ENCODE measurements at places on chromosomes 13 and 19. TPM values are rescaled to one million over a fixed set of nuclear protein-coding genes. Genes with fewer than 3 reads are reported as not detected.

Gene ATP4B
- total RNA-seq: 26.7 TPM

Gene FPR1
- total RNA-seq: not detected

Gene SIGLEC14
- total RNA-seq: not detected

Gene SYNGR4
- not detected for total RNA-seq

Gene PRRG2
- 5.1 TPM for total RNA-seq

Gene CYP4F3
- total RNA-seq: 0.40 TPM

Gene RASA3
- 9.3 TPM for total RNA-seq

Gene KPTN
- total RNA-seq: 9.6 TPM

GRCh38 chr13:110916301-110917142, 1.7 kb upstream of the ANKRD10 start:
- DNase-seq: no peak

- DNase-seq: no peak
Observed at GRCh38 chr19:15810335-15810734, 5.1 kb downstream of the OR10H1 start.

GRCh38 chr19:54707962-54708361, 16.3 kb upstream of the KIR3DL3 start:
- DNase-seq: no peak

- no peak for DNase-seq
Observed at GRCh38 chr13:67772807-67773453, 542.8 kb upstream of the PCDH9 start.

GRCh38 chr13:75873494-75873893, 237.4 kb downstream of the LMO7 start:
- no peak for DNase-seq

- no peak for DNase-seq
Observed at GRCh38 chr19:366205-366783, 21.7 kb upstream of the MIER2 start.

DNA sequence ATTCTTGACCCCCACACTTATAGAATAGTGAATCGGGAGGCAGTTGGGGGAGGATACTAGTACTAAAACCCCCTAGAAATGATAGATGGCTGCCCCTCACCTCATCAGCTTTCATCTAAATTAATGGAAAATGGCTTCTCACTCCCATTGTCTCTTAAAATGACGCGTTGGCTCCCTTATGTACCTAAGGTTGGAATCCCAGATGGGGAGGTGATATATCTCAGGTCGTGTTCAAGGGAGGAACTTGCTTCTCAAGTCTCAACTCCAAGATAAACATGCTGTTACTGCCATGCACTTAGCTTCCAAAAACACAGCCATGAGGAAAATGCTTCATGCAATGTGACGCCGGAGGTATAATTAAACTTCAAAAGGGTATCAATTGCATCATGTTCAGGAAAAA, 18.8 kb upstream of the UBE2L5 start:
- DNase-seq: no peak

- DNase-seq: no peak
Observed at GRCh38 chr19:1151037-1151724, 22.9 kb downstream of the SBNO2 start.

DNA sequence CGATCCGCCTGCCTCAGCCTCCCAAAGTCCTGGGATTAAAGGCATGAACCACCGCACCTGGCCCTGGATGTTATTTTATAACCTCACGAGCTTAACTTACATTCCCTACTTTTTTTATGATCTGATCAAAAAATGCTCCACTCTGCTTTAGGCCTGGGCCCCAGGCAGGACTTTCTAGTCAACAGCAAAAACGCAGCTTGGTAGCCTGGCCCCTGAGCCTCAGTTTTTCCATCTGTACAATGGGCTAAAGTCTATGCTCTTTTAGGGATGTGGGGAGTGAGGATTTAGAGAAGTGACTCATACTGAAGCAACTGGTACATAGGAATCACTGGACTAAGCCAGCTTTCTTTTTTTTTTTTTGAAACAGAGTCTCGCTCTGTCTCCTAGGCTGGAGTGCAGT, 11.9 kb upstream of the PIK3R2 start:
- no peak for DNase-seq

DNA sequence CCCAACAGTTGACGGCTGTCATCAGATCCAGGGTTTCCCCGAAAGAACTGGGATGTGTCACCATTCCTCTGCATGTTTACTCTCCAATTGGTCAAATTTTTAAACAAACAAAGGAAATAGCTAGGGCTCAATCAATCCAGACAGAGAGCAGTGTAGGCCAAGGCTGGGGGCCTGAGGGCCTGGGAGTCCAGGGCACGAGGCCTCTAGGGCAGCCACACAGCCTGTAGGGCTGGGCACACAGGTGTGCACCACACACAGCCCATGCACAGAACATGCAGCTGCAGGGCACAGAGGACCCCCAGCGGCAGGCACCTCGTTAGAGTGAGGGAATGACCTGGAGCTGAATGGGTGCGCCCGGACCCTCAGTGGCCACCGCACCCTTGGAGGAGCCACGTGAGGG, 9.5 kb downstream of the MIER2 start:
- DNase-seq: no peak

- DNase-seq: no peak
Observed at GRCh38 chr13:89816404-89816803, 1531.1 kb upstream of the MIR17HG start.

GRCh38 chr13:37138926-37139325, 33.5 kb upstream of the CSNK1A1L start:
- DNase-seq: no peak

DNA sequence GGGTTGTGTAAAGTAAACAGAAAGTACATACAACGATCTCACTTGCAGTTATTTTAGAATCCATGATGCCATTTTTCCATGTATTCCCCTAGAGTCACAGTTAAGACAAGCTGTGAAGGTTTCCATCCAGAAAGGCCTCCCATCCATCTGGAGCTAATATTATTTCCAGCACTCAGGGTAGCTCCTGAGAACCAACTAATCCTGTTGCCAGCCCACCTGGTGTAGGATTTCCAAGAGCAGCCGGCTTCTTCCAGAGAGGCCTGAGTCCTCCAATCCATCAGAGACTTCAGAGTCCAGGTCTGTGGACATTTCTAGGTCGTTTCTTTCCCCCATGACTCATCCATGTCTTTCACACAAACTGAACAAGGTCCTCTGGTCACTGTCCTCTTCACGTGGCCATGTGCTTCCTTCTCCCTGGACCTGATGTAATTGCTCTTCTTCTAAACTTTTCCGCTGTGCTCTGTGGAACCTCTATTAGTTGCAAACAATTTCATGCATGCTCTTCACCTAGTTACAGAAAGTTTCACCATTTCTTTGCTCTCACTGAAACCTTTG, 270.3 kb upstream of the TMTC4 start:
- DNase-seq: no peak

DNA sequence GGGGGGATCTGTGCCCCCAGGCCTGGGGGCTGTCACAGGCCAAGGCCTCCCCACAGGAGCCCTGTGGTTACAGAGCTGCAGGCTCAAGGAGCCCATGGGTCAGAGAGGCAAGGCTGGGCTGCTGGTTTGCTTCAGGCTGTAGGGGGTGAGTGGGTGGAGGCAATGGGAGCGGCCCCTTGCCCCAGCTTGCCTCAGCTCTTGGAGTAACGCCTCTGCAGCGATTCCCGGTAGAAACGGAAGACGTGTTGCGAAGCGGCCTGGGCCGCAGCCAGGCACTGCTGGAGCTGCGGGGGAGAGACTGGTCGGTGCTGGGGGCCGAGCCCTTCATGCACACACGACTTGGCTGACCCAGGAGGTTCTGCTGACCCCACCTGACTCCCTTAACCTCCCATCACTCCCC, 10.1 kb downstream of the TMEM91 start:
- no peak for DNase-seq

DNA sequence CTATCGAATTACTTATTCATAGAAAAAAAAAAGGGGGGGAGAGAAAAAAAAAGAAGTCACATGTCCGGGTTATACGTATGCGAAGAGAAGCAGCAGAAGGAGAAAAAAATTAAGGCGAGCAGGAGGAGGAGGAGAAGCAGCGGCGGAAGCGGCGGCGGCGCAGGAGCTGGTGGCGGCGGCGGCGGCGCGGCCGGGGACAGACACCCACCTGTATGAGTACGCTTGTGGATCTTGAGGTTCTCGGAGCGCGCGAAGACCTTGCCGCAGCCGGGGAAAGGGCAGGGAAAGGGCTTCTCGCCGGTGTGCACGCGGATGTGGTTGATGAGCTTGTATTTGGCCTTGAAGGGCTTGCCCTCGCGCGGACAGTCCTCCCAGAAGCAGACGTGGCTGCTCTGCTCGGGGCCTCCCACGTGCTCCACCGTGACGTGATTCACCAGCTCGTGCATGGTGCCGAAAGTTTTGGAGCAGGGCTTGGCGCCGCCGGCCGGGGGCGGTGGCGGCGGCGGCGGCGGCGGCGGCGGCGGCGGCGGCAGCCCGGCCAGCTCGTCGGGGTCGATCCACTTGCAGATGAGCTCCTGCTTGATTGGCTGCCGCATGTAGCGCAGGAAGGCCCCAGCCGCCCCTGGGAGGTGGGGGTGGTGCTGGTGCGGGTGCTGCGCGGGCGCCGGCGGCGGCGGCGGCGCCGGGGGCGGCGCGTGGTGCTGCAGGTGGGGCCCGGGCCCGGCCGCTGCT, 1.5 kb downstream of the ZIC5 start:
- peak; percentile 67 for DNase-seq

DNA sequence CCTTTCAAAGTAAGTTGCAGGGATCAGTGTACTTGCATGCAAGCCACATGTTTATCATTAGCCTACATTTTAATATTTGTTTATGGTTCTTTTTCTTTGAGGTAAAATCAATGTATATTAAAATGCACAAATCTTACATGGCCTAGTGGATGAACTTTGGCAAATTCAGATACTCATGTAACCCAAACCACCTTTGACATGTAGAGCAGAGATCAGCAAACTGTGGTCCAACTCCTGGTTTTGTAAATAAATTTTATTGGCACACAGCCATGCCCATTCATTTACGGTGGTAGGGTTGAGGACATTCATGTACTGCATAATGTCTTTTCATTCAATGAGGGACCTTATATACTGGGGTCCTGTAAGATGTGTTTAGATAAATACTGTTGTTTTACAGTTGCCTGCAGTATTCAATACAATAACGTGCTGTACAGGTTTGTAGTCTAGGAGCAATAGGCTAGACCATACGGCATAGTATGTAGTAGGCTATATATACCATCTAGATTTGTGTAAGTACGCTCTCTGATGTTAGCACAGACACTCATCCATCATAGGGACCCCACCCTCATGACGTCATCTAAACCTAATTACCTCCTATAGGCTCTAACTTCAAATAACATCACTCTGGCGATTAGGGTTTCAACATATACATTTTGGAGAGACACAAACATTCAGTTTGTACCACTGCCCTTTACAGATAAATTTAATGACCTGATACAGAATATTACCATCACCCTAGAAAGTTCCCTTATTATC, 5.7 kb downstream of the NDFIP2 start:
- no peak for DNase-seq

GRCh38 chr19:34457446-34457845, 24.1 kb upstream of the WTIP start:
- no peak for DNase-seq

DNA sequence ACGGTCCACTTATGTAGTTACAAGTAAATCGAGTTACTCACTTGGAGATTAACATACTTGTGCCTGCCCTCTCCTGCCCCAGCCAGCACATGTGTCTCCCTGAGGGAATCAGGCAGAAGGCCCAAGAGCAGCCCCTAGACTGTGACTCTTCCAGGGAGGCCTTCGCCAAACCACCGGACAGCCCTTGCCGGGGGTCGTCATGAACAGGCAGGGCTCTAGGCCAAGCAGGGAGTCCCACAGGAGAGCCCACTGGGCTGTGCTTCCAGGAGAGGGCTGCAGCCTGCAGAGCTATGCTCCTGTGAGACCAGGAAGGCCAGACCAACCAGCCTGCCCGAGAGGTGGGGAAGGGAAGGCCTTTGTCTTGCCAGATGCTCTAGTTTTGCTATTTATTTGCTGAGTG, 283.3 kb downstream of the FOXO1 start:
- DNase-seq: no peak

- peak; percentile 86 for DNase-seq
Observed at GRCh38 chr13:110914331-110915056, 375 bp downstream of the ANKRD10 start.

GRCh38 chr19:18233224-18233825, 7.1 kb upstream of the PDE4C start:
- DNase-seq: peak; percentile 82
